ENCODE measurements at places on chromosomes 2 and 18. TPM values are rescaled to one million over a fixed set of nuclear protein-coding genes. Genes with fewer than 3 reads are reported as not detected.
A peak's percentile ranks its signal among the peaks of the same experiment; 100 is the strongest.

Gene KCNK3
- total RNA-seq, result 0.43 TPM

Gene PROKR1
- total RNA-seq, result 0.05 TPM

Gene MYO5B
- 16.1 TPM for total RNA-seq

DNA sequence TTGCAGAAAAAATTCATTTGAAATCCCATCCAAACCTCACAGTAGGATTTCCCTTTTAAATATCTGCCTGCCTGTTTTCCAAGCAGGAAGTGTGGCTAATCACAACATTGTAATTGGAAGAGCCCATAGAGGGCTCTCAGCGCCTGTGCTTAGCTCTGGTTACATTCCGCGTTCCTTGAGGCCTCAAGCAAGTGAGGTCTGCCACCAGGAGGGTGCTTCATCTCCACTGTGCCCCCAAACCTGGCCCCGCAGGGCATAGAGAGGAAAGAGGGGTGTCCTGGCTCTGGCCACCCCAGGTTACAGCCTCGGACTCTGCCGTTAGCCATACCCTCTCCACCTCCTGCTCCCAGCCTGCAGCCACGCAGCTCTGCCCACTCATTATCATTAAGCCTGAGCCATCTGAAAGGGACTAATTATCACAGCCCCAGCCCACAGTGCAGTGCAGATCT is 214.8 kb downstream of the SP3 start:
- DNase-seq, result no peak

DNA sequence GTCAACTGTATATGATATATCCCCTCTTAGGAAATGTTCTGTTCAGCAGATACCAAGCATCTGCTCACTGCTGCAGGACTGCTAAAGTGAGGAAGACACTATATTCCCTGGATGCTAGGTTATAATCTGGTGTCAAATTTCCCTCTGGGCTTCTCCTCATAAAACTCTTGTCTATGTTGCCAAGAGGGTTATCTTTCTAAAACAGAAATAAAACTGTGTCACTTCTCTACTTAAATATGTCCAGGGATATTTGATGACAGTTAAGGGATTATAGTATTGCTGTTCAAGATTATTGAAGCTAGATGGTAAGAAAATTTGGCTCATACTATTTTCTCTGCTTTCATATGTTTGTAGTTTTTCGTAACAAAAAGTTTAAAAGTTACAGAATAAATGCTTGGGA is 30.5 kb upstream of the SNRNP27 start:
- DNase-seq, result no peak

- DNase-seq, result no peak
Observed at GRCh38 chr2:159684796-159685195, 27.5 kb upstream of the MARCHF7 start.

- DNase-seq, result no peak
Observed at GRCh38 chr2:149156971-149157740, 118.7 kb downstream of the LYPD6B start.

DNA sequence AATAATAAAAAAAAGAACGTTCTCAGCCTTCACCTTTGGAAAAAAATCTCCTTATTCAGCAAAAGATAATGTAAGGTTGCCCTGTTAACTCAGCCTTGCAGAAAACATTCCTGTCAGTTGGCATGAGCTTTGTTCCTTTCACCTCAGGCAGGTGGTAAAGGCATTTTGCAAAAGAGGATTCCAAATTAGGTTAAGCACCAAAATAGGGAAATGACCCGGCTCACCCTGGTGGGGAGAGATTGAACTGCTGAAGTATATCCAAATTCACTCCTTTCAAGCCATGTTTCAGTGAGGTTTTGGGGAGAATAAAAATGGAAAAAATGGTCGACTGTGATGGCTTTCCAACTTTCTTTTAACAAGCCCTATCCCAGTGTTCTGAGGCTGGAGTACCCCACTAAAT is 1988.8 kb upstream of the PIK3C3 start:
- DNase-seq, result no peak

DNA sequence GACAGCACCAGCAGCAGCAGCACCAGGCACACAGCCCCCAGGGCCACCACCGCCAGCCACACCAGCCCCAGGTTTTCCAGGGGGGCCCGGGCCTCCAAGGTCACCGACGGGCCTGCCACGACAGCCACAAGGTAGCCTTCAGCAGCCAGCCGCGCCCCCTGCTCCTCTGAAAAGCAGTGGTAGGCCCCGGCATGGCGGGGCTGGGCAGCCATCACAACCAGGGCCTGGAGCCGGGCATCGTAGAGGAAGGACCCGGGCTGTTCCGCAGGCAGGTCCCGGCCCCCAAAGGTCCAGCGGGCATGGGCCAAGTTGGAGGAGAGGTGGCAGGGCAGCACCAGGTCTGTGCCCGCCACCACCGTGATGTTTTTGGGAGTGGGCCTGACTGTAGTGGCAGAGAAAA is 3.3 kb upstream of the ANKRD39 start:
- peak; percentile 45 for DNase-seq

DNA sequence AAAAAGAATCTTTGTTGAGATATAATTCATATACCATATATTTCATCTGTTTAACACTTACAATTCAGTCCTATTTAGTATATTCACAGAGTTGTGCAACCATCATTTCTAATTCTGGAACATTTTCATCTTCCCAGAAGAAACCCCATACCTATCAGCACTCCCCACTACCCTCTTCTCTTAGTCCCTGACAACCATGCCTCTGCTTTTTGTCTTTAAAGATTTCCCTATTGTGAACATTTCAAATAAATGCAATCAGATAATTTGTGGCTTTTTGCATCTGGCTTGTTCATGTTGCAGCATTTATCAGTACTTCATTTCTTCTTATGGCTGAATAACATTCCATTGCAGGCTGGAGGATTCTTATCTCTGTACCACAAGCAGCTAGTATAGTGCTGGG is 305.9 kb upstream of the MEX3C start:
- no peak for DNase-seq

Measured in left lobe of liver (tissue), 2 donors.